ENCODE measurements at places on chromosomes 5 and 9. TPM values are rescaled to one million over a fixed set of nuclear protein-coding genes. Genes with fewer than 3 reads are reported as not detected.
A peak's percentile ranks its signal among the peaks of the same experiment; 100 is the strongest.

- peak overlapping the region; percentile 81 for H3K27ac ChIP-seq
- no peaks in the 10 kb centered on the region for H3K36me3 ChIP-seq
- peak overlapping the region; percentile 91 for H3K4me3 ChIP-seq
- H3K4me1 ChIP-seq: peaks cover 3% of the 10 kb centered on the region
- no peaks in the 10 kb centered on the region for H3K27me3 ChIP-seq
- DNase-seq: peak; percentile 39
Measured at GRCh38 chr5:72848474-72849428, 32.3 kb downstream of the TNPO1 start.

GRCh38 chr5:148979083-148979723, 83.7 kb downstream of the SH3TC2 start:
- no peaks in the 10 kb centered on the region for H3K4me1 ChIP-seq
- no peak overlapping the region for H3K27ac ChIP-seq
- H3K4me3 ChIP-seq: no peak overlapping the region
- no peak for DNase-seq
- no peaks in the 10 kb centered on the region for H3K27me3 ChIP-seq

DNA sequence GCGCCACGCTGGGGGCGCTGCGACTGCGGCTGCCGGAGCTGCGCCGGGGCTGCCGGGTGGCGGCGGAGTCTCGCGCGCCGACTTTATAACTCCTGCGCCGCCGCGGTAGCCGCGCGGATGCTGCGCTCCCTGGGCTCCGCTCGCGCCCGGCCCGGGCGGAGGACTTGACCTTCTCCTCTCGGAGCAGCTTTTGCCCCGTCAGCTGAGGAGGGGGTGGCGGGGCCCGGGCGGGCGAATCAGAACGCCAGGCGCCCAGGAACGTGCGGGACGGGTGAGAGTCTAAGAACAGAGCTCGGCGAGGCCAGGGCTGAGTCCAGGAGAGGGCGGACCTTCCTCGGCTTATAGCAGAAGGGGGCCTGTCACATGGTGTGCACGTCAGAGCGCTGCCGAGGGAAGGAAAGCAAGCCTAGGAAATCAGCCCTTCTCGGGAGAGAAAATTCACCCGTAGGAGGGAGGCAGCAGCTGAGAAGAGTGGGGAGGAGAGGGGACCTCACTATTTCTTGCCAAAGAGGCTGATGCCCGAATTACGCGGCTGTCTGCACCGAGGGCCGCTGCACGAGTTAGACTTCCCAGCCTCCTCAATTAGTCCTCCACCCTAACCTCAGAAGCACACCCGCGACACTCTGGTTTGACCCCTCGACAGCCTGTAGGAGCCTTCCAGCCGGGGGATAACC, at the start of gene FOXD1:
Gene FOXD1 (minus strand): TSS at position 315 of the 674 bp plus-strand sequence. CDS start 415 bp downstream, outside the sequence.
- peaks cover 16% of the 10 kb centered on the region for H3K4me1 ChIP-seq
- no peak within 1 kb of the TSS for H3K27ac ChIP-seq
- peak; percentile 54 for DNase-seq

DNA sequence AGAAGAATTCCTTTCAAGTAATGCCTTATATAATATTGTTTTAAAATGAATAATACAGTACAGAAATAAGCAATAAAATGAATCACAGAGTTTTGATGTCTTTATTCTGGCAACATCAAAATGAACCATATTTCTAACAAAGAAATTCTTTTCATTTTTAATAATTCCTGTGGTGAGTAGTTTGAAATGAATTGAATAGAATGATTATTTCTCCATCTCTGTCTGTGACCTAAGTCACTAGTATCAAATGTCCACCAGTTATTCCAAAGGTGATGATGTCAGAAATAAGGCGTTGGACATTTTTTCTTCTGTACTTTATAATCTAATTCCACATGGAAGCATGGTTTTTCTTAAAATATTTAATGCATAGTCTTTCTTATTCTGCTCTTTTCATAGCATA, 106.2 kb downstream of the ADAMTSL1 start:
- H3K36me3 ChIP-seq: no peaks in the 10 kb centered on the region
- no peak for DNase-seq
- no peaks in the 10 kb centered on the region for H3K4me1 ChIP-seq
- no peak overlapping the region for H3K27ac ChIP-seq
- no peak overlapping the region for H3K4me3 ChIP-seq

GRCh38 chr5:126360467-126360866, 62.7 kb upstream of the GRAMD2B start:
- H3K4me1 ChIP-seq: no peaks in the 10 kb centered on the region
- DNase-seq: no peak
- no peak overlapping the region for H3K4me3 ChIP-seq
- H3K36me3 ChIP-seq: no peaks in the 10 kb centered on the region
- no peak overlapping the region for H3K27ac ChIP-seq
- no peaks in the 10 kb centered on the region for H3K27me3 ChIP-seq

GRCh38 chr5:73280821-73281746, 108.1 kb downstream of the TMEM174 start:
- peak; percentile 65 for DNase-seq
- no peaks in the 10 kb centered on the region for H3K4me1 ChIP-seq
- H3K36me3 ChIP-seq: no peaks in the 10 kb centered on the region
- H3K27me3 ChIP-seq: no peaks in the 10 kb centered on the region
- no peak overlapping the region for H3K4me3 ChIP-seq

DNA sequence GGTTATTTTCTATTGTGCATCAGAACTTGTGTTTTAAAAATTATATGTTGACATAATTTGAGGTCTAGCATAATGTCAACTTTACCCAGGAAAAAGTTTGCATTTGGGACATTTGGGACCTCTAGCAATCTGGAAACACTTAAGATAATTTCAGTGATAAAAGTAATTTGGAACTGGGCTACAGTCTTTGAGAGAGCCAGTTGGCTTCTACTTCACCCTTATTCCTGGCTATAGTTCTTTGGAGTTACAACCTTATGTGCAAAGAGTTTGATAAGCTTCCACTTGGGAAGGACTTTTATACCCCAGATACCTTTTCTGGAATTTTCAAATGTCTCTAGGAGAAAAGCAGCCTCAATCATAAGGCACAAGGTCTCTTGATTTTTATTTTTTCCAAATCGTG, 139.3 kb downstream of the ARRDC3 start:
- no peak overlapping the region for H3K27ac ChIP-seq
- H3K4me1 ChIP-seq: no peaks in the 10 kb centered on the region
- no peaks in the 10 kb centered on the region for H3K36me3 ChIP-seq
- H3K27me3 ChIP-seq: no peaks in the 10 kb centered on the region

- no peak overlapping the region for H3K4me3 ChIP-seq
- DNase-seq: no peak
Measured at GRCh38 chr9:78325343-78325742, 28.4 kb downstream of the PSAT1 start.

- no peaks in the 10 kb centered on the region for H3K4me1 ChIP-seq
- no peak overlapping the region for H3K27ac ChIP-seq
- DNase-seq: no peak
- no peaks in the 10 kb centered on the region for H3K36me3 ChIP-seq
Measured at GRCh38 chr5:160434022-160434531, 12.4 kb downstream of the PTTG1 start.

GRCh38 chr5:67577424-67577823, 380.8 kb upstream of the CD180 start:
- no peaks in the 10 kb centered on the region for H3K27me3 ChIP-seq
- H3K4me3 ChIP-seq: no peak overlapping the region
- no peaks in the 10 kb centered on the region for H3K4me1 ChIP-seq
- H3K36me3 ChIP-seq: no peaks in the 10 kb centered on the region
- no peak for DNase-seq
- no peak overlapping the region for H3K27ac ChIP-seq

DNA sequence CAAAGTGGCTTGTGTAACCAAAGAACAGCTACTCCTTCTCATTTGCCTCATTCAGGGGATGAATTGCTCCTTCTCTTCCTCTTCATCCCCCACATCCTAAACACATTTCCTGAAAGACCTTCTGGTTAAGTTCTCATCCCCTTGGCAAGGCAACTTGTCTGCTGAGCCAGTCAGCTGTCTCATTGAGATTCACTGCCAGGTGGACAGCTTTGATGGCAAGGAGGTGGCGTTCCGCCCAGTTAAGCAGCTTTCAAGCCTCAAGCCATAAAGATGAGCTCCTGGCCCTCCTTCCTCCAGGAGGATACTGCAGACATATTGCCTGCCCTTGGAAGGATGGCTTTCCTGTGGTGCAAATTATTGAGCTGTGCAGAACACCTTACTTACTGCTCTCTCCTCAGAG, 448.6 kb upstream of the MPDZ start:
- no peak overlapping the region for H3K4me3 ChIP-seq
- no peaks in the 10 kb centered on the region for H3K4me1 ChIP-seq
- H3K27ac ChIP-seq: no peak overlapping the region
- no peaks in the 10 kb centered on the region for H3K27me3 ChIP-seq

DNA sequence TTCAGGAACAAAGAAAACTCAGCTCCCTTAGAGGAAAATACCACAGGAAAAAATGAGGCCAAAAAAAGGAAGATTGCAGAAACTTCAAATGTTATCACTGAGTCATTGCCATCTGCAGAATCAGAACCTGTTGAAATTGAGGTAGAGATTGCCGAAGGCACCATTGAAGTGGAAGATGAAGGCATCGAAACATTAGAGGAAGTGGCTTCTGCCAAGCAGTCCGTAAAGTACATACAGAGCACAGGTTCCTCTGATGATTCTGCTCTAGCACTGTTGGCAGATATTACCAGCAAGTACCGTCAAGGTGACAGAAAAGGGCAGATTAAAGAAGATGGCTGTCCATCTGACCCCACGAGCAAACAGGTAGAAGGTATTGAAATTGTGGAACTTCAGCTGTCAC, 30.8 kb upstream of the NIM1K start:
- H3K4me3 ChIP-seq: no peak overlapping the region
- DNase-seq: no peak
- no peaks in the 10 kb centered on the region for H3K27me3 ChIP-seq

GRCh38 chr9:75378926-75379325, 290.6 kb downstream of the OSTF1 start:
- H3K36me3 ChIP-seq: no peaks in the 10 kb centered on the region
- H3K4me1 ChIP-seq: no peaks in the 10 kb centered on the region
- DNase-seq: no peak
- H3K27ac ChIP-seq: no peak overlapping the region
- H3K4me3 ChIP-seq: no peak overlapping the region
- no peaks in the 10 kb centered on the region for H3K27me3 ChIP-seq

GRCh38 chr9:76462126-76462525, 3.1 kb downstream of the GCNT1 start:
- H3K27ac ChIP-seq: no peak overlapping the region
- no peaks in the 10 kb centered on the region for H3K4me1 ChIP-seq
- no peak for DNase-seq

Gene PRSS3
- total RNA-seq: not detected

Gene CAMK4
- total RNA-seq: 1.1 TPM

Gene EIF4E1B
- total RNA-seq: not detected

Gene MOB3B
- total RNA-seq: 9.7 TPM

Gene ZFP37
- 7.7 TPM for total RNA-seq

Gene IFNB1
- total RNA-seq: not detected
